ENCODE measurements at places on chromosomes 7 and 10.

- peak; percentile 81 for DNase-seq
Observed at GRCh38 chr7:90594751-90595317, 1.3 kb upstream of the CDK14 start.

- no peak for DNase-seq
Observed at GRCh38 chr7:117791877-117792780, 81.1 kb downstream of the CTTNBP2 start.

DNA sequence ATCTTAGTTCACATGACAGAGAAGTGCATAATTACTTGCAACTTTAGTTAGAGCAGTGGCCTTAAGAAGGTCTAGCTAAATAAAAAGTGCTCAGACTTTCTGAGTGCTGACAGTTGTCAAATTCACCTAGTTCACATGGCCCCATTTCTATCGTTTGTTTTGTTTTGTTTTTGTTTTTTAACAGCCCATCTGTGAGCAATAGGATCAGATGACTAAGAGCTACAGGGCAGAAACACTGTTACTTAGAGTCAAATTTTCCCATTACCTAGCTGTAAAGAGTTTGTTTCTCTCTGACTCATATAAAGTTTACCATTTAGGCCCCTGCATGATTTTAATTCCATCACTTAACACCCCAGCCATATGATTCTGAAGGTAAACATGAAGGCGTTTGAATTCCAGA, 18.8 kb downstream of the CAV1 start:
- no peak for DNase-seq

GRCh38 chr7:151242159-151243044, 6.1 kb downstream of the SMARCD3 start:
- DNase-seq = no peak

DNA sequence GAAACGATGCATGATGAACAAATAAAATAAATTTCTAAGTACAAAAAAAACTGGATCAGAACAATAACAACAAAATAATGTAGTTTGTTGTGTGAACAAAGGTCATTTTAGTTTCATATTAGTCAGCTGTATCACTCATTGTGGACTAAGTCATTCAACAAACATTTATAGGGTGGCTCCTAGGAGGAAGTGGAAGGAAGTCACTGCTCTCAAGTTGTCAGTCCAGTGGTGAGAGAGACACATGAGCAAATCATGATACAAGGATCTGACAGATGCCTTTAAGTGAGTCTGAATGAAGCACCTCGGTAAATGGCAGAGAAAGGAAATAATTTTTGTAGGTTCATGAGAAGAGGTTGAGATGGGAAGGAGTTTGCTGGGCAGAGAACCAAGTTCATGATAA, 56.8 kb downstream of the EPDR1 start:
- no peak for DNase-seq

- peak; percentile 34 for DNase-seq
Observed at GRCh38 chr10:51244748-51245490, 170.6 kb downstream of the PRKG1 start.

DNA sequence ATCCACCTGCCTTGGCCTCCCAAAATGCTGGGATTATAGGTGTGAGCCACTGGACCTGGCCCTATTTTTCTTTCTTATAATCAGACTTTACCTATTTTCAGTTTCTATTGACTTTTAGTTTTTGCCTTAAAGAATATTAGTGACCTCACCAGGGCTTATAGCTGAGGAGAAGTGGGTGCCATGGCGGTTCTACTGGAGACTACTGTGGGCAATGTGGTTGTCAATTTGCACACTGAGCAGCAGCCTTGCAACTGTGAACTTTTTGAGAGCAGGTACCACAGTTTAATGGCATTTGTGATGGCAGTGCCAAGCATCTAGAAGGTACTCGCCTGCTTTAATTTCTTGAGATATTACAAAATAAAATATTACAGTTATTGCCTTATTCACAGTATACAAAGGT, 11.5 kb downstream of the GLCCI1 start:
- no peak for DNase-seq

DNA sequence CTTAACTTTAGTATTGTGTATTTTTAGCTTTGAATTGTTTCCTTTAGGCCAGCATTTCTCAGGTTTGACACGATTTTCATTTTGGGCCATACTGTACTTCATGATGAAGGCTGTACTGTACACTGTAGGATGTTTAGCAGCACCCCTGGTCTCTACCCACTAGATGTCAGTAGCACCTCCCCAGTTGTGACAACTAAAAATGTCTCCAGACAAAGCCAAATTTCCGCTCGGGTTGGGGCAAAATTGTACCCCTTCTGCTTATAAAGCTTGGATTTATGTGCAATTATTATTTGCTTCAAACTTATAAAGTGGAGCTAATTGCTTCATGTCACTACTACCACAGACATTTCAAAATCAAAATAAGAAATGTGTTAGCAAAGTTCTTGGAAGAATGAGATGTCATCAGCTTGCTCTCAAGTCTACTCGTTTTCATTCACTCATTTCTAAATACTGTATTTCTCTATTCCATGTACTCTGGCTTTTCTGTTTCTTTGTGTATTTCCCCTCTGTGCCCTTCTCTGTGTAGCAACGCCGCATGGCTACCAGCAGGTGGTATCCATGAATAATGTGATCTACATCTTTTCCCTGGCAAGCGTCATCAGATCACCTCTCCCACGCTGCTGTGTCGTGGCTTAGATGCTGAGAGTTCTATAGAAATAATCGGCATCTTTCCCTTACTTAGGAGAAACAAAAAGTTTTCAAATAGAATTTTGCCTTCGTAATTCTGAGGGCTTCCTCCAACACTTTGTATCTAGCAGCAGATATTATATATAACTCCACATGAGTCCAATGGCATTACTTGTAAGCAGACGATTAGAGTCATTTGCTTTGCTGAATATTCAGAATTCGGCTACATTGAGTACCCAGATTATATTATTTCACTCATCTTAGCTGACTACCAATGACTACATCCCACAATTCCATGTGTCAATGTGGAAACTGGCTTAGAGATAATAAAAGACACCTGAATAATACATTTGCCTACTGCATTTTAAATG, 47.8 kb upstream of the CALCR start:
- DNase-seq = peak; percentile 52

DNA sequence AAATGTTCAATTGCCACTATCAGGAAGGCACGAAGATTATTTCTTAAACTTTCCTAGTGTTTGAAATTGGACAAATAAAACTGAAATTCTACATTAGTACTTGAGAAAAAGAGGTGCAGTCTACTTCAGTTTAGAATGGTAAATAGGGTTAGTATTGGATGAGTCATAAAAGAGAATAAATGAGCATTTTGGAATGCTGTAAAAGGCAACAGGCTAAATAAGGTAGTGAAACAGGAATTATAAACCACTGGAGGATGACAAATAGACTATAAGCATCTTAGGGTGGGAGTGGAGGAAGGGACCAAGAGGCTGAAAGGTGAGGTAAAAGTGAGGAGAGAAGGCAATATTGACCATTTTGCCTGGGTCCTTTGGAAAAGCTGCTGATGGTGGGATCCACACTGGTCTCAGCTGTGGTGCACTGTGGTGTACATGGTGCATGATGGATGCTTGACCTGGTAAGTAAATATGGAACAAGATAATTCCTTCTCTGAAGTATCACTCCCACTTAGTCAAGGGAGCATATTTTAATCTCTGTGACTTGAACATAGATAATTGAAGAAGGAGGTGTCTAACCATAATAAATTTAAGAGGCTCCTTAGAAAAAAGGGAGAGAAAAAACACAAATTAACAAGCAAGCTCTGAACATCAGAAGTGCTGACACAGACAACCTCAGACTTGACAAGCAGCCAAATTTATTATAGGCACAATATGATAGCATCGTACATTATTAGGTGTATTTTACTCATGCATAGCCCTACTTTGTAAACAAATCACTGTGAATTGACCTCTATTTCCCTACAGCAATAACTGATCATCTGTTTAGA, 76.4 kb upstream of the SCIN start:
- no peak for DNase-seq

GRCh38 chr7:16465469-16466361, at the start of gene SOSTDC1:
TSS of gene SOSTDC1 (minus strand) at chr7:16465738. CDS start at chr7:16465668, 70 bp downstream.
- no peak for DNase-seq

DNA sequence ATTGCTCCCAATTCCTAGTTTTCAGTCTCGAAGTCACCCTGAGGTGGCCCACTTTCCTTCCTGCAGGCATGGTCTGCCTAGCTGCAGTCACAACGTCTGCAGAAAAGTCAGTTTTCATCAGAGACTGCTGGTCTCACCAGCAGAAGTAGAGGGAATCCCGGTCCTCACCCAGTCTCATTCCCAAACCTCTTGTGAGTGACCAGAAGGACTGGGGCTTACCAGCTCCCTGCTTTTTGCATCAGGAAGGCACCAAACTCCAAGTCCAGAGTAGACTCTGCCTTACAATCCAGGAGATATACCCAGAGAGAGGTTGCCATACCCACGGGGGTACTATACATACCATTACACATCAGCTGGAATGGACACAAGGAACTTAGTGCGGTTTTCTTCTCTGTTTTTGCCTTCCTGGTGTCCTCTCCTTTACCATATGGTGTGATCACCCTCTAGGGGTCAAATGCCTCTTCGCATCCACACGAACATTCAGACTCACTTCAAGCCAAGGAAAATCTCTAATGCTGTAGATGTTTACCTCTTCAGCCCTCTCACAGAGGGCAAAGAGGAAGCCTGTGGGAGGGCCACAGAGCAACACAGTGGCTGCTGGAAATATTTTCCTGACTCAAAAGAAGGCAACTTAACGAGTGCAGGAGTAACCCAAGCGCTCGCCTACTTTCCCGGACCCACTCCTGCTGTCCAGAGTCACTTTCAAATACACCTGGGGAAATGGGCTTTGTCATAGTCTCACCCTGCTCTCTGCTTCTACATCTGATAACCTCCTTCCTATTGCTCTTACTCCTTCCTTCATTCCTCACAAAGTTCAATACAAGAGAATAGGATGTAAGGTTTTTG, 220.9 kb downstream of the C7orf25 start:
- DNase-seq = peak; percentile 20

DNA sequence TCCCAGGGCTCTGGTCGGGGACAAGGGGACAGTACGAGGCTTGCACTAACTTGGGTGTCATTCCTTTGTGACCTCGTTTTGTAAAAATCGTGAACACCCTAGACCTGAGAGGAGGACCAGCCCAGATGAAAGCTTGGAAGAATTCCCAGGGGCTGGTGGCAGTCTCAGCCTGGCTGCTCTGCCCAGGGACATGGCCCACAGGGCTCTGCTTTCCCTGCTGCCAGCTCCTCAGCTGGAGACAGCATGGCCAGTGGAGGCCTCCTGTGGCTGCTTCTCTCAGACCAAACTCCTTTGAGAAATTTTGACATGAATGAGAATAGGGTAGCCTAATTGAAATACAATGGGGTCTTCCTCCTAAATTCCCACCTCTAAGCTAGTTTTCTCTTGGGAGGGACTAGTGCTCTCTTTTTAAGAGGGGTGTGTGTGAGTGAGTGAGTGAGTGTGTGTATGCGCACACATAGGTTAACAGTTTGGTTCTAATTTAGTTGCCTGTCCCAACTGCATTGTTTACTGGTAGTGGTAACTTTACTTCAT, 140.3 kb upstream of the EFCAB10 start:
- no peak for DNase-seq

DNA sequence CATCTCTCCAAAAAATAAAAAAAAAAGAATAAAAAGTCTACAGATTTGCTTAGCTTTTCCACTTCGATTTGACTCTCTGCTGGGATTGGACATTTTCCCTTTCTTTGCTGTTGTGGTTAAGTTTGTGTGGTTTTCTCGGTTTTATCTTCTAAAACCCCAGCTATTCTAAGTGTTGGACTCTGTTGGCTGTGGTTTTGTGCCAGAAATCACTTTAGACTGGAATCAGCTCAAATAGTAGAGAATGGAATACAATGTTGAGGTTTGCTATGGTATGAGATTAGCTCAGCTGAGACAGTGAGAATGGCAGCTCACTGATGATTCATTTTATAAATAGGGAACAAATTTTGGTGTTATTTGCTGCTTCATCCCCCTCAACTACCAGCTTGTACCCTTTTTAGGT, 116.0 kb downstream of the BUB3 start:
- DNase-seq = peak; percentile 53

- DNase-seq = no peak
Observed at GRCh38 chr10:24439935-24440334, 231.0 kb downstream of the KIAA1217 start.

DNA sequence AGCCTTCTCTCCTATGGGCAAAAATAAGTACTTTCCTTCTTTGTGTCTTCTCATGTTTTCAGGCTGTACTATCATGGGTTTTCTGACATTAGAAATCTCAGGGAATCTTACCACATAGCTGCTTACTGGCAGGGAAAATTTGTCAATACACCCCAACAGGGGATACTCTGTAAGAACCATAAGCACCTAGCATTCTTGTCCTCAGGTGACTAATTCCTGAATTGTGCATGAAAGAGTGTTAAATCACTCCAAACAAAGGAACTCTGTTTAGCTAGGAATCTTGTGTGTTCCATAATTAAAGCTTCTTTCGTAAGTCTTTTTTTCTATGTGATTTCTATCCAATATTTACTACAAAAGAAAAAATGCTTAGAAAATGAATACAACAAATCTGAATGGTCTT, 206.7 kb upstream of the POT1 start:
- DNase-seq = no peak

DNA sequence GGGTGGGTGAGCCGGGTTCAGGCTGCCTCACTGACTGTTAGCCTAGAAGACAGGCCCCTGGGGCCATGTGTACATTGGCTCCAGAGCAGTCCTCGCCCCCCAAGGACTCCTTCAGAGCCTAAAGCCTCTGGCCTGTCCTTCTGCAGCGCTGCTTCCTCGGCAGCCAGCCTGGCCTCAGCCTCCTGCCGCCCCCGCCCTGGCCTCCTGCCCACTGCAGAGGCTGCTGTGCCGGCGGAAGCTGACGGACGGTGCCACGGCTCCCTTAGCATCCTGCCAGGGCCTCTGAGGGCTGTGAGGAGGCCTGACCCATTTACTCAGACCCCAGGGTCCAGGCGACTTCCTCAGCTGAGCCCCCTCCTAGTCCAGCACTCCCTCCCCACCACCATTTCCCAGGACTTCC, 4.9 kb downstream of the SRRM3 start:
- DNase-seq = no peak

DNA sequence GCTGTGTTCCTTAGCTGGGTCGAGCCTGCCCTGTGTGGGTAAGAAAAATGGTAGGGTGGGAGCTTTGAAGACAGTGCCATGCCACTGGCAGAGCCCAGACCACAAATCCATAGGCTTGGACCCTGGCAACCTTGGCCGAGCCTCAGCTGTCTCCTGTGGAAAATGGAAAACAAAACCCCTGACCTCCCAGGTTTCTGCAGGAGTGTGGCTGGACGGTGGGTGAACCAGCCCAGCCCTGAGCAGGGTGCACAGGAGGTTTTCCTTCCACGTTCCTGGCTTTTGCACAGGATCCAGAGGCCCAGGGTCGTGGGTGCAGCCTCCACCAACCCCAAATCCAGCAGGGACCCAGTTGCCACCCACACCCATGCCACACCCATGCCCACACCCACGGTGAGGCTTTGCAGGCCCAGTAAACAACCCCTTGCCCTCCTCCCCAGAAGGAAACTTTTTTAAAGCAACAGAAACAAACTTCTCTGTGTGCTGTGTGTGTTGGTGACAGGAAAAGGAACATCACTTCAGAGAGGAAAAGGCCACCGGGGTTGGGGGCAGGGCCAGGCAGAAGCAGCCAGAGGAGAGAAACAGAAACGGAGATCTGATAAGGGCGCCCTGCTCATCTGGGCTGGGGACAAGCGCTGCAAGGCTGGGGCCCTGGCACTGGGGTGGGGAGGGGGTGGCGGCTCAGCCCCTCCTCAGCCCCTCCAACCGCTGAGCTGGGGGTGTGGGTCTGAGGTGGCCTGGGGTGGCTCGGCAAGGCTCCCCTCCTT, 20.7 kb upstream of the ZMIZ1 start:
- DNase-seq = no peak

GRCh38 chr10:7362471-7362870, 48.4 kb downstream of the SFMBT2 start:
- peak; percentile 36 for DNase-seq

All from RCC 7860 (cell line).